CD14-positive monocyte (primary cell): ENCODE measurements at places on chromosomes 6 and 20.

GRCh38 chr6:166203003-166203640 lies 35.5 kb upstream of the TBXT start:
- DNase-seq, result no peak

DNA sequence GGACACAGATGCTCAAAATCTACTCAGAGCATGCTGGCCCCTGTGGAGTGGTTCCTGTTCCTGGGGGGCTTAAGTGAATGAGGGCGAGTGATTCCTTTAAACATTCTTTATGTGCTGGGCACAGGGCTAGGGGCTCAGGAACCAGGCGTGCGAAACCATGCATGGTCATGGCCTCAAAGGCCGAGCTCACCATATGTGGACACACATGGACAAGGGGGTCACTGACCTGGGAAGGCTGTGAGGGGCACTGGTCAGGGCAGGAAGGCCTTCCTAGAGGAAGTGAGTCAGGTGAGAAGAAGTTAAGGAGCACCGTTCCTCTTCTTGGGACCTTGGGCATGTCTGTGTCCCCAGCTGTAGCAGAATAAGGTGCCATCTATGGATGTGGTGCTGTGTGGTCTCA lies 74.6 kb upstream of the BHLHE23 start:
- DNase-seq, result no peak

DNA sequence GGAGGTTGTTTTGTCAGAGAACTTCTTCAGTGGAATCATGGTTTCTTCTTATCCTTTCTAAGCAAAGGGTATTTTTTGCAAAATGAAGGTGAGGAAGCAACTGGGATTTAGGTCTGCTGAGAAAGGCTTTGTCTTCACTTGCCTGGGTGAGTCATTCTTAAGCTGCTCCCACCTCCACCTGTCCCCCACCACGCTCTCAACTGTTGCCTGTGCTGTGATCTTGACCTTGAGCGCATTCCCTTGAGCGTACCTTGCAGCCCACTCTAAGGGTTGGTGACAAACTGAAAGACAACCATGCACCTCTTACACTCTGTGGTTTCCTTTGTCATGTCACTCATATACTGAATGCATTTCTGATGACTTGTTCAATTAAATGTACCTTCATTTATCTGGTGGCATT lies 641.1 kb downstream of the RNF144B start:
- no peak for DNase-seq

DNA sequence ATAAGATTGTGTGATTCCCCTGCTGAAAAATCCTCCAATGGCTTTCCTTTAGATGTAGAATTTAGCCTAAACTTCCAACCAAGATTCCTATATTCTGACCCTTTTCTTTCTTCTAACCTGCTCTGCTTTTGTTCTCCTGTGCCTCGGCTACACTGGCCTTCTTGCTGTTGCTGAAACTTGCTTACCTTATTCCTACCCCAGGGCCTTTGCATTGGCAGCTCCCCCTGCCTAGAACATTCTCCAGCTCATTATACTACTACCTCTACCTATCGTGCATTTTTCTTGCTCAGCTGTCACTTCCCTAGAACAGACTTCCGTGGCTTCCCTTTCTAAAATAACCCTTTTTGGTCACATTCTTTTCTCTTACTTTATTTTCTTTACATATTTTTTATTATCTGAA lies 48.7 kb downstream of the PLCB4 start:
- no peak for DNase-seq
